GM06990 (cell line): ENCODE measurements at places on chromosomes 2 and 18.

- no peak for DNase-seq
These were observed 93.1 kb upstream of the FSIP2 start for GRCh38 chr2:185645529-185645928.

DNA sequence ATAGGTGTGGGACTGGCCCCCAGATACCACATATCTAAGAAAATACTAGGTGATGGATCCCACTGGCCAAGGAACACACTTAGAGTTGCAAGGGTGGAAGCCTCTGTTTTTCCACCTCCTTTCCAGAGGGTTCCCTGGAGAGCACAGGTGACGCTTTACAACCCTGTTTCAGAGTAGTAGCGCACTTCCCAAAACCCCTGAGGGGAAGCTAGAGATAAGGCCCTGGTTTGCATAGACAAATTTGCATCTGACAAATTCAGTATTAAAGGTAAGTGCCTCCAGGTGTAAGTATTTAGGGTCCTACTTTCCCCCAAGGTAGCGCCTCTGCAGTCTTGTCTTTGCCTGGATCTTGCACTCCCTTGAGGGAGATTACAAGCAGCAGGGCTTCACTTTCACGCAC lies 474 bp upstream of the CERKL start:
- no peak for DNase-seq

GRCh38 chr2:145551686-145552085 lies 1031.8 kb upstream of the ZEB2 start:
- no peak for DNase-seq

GRCh38 chr2:172578054-172578453 lies 22.2 kb downstream of the PDK1 start:
- no peak for DNase-seq

- no peak for DNase-seq
These were observed 145.2 kb downstream of the RAD51AP2 start for GRCh38 chr2:17373041-17373440.

- DNase-seq, result no peak
These were observed 463.8 kb downstream of the DSC3 start for GRCh38 chr18:30578707-30579106.

DNA sequence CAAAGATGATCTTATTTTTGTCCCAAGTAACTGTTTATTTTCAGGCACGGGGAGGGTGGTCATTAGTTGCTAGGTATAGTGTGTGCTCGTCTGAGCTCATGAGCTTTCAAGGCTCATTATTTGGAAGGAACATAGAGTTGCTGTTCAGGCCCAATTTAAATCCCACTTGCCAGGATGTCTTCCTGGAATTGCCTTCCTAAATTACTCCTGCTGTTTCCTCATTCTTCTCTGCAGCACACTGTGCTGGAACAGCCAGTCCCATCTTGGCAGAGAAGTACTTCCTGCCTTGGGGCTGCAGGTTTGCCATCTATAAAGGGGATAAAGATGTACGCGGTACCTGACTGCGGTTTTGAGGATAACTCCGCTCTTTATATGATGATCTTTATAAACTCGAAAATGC lies 37.3 kb downstream of the GREB1 start:
- no peak for DNase-seq

DNA sequence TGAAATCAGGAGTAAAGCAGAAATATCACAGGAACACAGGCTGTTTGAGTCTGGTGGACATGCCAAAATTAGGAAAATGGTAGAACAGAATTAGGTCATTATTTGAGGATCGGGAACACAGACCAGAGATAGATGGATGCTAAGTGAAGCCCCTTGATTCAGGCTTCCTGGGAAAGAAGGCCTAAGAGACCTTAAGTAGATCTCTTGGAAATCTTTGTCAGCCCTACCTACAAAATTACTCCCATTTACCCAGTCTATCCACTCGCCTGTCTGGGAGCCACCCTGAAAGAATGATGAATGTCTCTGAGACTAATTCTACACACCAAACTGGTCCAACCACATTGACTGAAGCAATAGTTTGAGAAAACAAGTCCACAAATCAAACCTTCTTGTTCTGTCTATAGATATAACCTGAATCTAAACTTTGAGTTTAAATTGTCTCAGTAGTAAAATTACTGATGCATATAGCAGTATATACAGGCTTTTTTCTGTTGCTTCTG lies 36.6 kb upstream of the TANK start:
- no peak for DNase-seq

GRCh38 chr2:77823028-77823427 lies 300.9 kb upstream of the LRRTM4 start:
- no peak for DNase-seq

GRCh38 chr2:134098321-134098720 lies 155.6 kb upstream of the MGAT5 start:
- no peak for DNase-seq

DNA sequence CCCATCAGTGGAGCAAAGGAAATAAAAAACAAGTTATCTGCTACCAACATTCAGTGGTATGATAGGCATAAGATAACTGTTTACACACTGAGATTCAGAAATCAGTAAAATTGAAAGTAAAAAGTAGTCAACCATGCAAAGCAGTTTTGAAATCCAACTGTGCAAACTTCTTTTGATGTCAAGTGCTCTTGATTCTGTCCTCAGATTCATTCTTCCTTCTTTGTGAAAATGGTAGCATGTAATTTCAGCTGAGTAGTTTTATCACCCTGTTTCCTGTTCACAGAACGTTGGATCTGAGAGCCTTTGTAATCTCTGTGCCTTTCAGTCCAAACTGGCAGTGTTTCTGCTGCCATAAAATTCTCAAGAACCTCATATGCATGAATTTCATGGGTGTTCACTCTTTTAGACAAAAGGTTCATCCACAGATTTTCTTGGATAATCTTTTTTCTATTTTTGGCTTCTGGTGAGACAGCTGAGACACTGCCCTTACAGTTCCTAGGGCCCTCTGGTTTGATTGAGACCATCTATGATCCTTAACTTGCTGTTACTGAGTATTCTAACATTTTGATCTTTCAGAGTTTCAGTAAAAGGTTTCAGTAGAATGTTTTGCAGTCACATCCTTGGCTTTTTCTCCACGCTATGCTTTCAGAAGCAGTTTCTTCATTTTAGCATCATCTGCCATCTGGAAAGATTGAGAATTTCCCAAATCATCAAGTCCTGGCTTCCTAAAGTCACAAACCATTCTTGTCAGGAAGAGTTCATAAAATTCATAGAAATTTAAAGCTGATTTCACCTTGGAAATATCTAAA lies 272.3 kb upstream of the EPHA4 start:
- DNase-seq, result peak; percentile 9

DNA sequence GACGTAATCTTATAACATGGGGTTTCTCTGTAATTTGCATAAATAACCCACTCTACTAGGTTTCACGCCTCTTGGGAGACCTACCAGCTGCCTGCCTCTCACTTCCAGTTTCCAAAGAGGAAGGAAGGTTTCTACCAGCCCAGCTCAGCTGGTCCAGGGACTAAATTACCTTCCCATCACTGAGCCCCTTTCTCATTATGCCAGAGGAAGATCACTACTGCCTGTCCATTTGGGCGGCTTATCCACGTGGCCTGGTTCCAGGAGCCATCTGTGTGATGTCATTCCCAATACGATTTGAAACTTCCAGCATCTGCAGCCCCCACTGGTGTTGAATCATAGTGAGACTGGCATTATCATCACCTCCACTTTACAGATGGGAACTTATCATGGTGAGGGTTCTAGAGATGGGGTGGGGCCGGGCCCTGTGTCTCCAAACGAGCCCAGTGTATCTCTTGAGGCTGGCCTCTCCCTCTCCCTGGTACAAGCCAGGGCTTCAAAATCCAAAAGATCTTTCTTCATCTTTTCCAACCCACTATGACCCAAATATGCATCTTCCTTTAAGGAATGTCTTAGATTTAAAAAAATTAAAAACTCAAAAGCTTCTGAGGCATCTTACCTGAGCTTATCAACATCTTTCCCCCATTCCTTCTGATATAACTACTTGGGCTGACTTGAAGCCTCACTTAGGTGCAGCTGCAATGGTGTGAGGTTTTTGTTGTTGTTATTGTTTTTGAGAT lies 140.8 kb downstream of the DDX1 start:
- DNase-seq, result peak; percentile 25

- DNase-seq, result no peak
These were observed 5.5 kb downstream of the TMEM37 start for GRCh38 chr2:119436993-119437772.

- DNase-seq, result no peak
These were observed 100.5 kb downstream of the INHBB start for GRCh38 chr2:120446236-120447126.

- no peak for DNase-seq
These were observed 125.5 kb upstream of the SIX2 start for GRCh38 chr2:45134726-45135125.

GRCh38 chr2:11774600-11774999 lies 28.2 kb downstream of the LPIN1 start:
- DNase-seq, result no peak

GRCh38 chr2:60549238-60549927 lies 4.1 kb downstream of the BCL11A start:
- peak; percentile 77 for DNase-seq

- no peak for DNase-seq
These were observed 292.5 kb upstream of the CNTNAP5 start for GRCh38 chr2:123732563-123732962.

- no peak for DNase-seq
These were observed 32.1 kb upstream of the SPAG16 start for GRCh38 chr2:213252206-213252605.

- DNase-seq, result peak; percentile 75
These were observed 32.0 kb upstream of the GPR55 start for GRCh38 chr2:230956827-230957755.

DNA sequence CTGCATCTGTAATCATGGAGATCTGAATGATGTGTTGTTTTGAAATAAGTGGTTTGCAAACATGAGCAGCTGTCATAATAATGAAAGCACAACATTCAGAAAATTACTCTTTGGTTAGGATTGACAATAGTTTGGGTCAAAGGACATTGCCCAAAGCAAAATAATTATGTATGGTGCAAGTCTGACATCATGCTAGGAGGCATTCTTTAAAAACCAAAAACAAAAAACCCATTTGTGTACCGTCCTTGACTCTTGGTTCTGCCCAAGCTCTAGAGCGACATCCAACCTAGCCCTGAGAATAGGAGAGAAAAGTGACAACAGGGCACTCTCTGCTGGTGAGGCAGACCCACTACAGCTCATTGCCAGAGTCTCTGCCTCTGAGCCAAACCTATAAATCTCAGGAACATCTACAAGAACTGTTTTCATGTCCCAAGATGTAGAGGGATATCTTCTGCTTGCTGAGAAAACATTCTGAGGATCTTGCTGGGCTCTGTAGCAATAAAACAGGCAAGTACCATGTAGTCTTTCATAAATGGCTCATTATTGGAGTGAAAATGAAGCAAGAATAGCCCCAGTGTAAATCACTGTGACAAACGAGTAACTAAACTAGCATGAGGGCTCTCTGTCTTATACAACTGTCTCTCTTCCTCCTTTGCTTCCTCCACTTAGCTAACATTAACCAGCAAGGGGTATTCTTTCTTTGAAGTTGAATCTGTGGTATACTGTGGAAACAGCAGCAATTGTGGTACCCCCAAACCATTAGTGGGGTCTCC lies 266.8 kb upstream of the CXCR4 start:
- DNase-seq, result no peak

DNA sequence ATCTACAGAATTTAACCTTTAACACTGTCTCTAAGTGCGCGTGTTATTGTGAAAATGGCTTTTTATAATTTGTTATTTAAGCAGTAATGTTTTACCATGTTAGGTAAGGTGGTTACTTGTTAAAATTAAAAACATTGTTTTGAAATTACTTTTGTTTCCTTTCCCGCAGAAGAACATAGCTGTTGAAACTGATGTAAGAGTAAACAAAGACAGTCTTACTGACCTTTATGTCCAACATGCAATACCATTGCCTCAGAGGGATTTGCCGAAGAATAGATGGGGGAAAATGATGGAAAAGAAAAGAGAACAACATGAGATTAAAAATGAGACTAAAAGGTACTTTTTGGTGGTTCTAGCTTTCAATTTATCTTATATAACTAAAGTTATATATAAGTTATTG lies 2.1 kb downstream of the C2orf49 start:
- DNase-seq, result no peak

GRCh38 chr2:65483763-65484162 lies 51.4 kb upstream of the SPRED2 start:
- no peak for DNase-seq

DNA sequence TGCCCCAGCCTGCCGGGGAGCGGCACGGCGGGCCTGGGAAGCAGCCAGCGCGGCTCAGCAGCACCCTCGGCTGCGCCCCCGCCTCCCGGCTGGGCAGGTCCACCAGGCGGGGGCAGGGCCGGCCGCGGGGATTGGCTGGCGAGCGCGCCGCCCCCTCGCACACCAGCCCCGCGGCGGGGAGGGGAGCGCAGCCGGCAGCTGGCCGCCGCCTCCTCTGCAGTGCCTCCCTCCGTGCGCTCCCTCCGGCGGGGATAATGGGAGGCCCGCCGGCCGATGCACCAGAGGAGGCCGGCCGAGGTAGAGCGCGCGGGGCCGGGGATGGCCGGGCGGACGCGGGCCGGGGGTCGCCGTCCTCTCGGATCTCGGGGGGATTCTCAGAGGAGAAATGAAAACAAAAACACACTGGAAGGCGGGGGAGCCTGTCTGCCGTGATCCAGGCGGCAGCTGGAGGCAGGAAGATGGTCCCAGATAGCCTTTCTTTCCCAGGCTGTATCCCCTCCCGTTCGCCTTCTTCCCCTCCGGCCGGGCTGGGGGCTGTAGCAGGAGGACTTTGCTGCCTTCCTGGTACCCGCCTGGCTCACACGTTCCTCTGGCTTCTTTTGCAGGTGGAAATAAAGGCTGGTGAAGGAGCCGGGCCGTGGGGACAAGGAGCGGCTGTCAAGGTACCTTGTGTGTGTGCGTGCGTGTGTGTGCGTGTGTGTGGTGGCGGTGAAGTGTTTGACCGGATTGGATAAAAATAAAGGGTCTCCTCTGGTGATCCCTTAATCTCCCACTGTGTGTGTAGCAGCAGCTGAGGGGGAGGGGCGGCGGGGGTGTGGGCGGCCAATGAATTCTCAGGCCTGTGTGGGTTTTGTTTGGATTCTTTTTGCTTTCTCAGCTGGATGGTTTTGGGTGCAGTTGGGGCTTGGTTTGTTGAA lies 18.1 kb downstream of the TET3 start:
- DNase-seq, result peak; percentile 87

GRCh38 chr18:30862900-30863299 lies 179.6 kb downstream of the DSC3 start:
- DNase-seq, result no peak

DNA sequence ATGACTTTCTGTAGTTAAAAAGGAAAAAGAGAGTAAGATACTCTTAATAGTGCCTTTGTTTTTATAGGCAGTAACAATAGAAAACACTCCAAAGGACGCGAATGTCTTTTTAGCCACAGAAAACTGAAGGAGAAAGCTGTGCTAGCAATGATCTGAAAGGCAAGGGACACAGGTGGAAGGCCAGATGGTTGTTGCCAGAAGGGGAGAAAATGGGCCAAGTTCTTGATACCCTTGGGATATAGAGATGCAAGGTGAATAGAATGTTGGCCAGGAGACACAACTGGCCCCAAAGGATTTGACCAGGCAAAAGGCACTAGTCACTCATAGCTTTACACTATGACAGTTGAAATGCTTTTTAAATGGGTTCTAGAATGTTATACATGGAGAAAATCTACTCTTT lies 180.0 kb downstream of the NRXN1 start:
- no peak for DNase-seq

GRCh38 chr2:10631405-10631804 lies 58.4 kb downstream of the NOL10 start:
- DNase-seq, result no peak
